ENCODE measurements at places on chromosomes 2 and 18.

DNA sequence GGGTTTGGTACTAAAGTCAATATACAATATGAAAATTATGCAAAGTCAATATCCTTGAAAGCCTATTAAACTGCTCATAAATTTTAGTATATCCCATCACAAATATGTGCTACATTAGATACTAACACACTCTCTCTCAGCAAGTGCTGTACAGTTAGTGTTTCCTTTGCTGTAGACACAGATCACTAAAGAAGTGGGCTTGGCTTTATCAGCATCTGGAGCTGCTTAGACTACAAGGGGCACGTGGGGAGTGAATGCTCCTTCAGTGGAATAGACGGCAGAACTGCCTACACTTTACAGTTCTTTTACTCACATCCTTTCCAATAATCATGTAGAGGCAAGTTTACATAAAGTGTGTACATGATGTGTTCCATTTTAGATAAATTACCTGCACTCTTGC is 26.0 kb upstream of the EFEMP1 start:
- no peak for DNase-seq

- no peak for DNase-seq
Observed at GRCh38 chr2:238616681-238617080, 190.0 kb downstream of the ASB1 start.

DNA sequence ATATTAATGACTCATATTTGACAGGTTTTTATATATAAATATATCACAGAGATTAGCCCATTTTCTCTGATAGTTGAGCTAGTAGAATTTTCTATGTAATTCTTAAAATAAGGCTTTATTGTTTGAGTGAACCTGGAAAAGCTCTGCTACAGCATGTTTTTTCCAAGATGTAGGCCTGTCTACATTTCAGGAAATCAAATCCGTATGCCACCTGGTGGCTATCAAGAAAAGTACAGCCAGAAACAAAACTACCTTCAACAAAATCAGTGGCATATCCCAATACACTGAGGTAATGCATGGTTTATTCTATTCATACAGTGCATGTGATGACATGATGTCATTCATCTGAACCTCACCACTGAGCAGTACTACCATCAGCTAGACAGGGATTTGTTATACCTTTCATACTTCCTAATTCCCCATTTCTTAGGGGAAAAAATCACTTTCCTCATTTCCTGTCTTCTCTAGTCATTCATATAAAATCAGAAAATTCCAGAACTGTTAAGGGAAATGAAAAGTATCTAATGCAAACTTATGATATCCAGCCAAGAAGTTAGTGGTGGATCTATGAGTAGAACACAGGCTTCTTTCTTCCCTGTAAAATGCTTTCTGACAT is 310.4 kb upstream of the SYT4 start:
- peak; percentile 55 for DNase-seq

DNA sequence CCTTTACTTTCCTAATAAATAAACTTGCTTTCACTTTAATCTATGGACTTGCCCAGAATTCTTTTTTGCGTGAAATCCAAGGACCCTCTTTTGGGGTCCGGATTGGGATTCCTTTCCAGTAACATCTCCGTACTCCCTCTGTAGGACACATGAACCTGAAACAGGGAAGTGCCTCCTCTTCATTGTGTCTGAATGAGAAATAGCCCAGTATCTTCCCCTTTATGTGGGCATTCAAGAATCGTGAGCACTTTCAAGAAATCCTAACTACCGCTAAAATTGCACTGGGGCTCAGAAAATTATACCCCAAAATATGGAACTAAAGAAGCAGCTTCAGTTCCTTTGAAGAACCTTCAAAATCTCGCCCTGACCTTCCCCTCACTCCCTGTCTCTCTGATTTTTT is 7.8 kb upstream of the POMC start:
- no peak for DNase-seq

- DNase-seq = no peak
Observed at GRCh38 chr2:12278217-12278750, 438.5 kb upstream of the TRIB2 start.

- no peak for DNase-seq
Observed at GRCh38 chr2:2926009-2926857, 451.4 kb downstream of the EIPR1 start.

DNA sequence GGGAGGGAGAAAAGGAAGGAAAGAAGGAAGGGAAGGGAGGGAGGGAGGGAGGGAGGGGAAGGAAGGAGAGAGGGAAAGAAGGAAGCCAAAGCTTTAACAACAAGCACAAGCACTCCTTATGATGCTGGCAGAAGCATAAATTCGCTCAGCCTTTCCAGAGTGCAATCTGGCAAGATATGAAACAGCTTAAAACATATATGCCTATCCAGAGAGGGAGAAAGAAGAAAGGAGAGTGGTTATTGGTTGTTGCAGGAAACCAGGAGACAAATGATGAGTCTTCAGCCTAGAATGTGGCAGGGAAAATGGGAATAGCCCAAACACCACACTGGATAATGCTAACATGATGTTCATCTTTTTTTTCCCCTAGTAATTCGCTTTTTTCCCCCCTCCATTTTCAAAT is 64.0 kb downstream of the STPG4 start:
- no peak for DNase-seq

GRCh38 chr2:73324126-73324725 is 30.9 kb upstream of the EGR4 start:
- DNase-seq = no peak

- no peak for DNase-seq
Observed at GRCh38 chr18:8051453-8051852, 484.3 kb downstream of the PTPRM start.
